Large intestine (tissue), 12 donors: ENCODE measurements at places on chromosomes 2 and 18.
A peak's percentile ranks its signal among the peaks of the same experiment; 100 is the strongest.

- no peak for DNase-seq
Observed at GRCh38 chr18:41324934-41325333, 630.1 kb upstream of the PIK3C3 start.

- no peak for DNase-seq
Observed at GRCh38 chr2:241813644-241814392, 4.8 kb downstream of the NEU4 start.

- DNase-seq: no peak
Observed at GRCh38 chr18:31574359-31574758, 17.3 kb upstream of the TTR start.

DNA sequence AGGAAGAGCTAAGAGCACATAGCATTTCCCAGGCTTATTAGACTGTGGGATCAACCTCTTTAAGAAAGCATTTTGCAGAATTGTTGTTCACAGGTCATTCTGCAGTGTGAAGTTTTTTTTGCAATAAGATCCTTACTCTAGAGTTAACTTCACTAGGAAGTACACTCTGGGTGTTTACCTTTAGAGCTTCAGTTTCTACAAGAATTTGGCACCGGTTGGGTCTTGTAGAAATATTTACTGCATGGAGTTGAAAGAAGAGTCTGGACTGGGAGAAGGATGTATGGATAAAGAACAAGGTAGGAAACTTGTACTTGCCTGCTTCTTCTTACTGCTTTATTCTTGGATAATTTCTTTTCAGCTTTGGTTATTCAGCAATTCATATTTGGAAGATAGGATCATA lies 944.9 kb upstream of the GYPC start:
- DNase-seq: no peak

GRCh38 chr2:128500138-128500800 lies 181.6 kb upstream of the HS6ST1 start:
- DNase-seq: no peak

- DNase-seq: no peak
Observed at GRCh38 chr2:199261239-199261638, 196.5 kb downstream of the SATB2 start.

DNA sequence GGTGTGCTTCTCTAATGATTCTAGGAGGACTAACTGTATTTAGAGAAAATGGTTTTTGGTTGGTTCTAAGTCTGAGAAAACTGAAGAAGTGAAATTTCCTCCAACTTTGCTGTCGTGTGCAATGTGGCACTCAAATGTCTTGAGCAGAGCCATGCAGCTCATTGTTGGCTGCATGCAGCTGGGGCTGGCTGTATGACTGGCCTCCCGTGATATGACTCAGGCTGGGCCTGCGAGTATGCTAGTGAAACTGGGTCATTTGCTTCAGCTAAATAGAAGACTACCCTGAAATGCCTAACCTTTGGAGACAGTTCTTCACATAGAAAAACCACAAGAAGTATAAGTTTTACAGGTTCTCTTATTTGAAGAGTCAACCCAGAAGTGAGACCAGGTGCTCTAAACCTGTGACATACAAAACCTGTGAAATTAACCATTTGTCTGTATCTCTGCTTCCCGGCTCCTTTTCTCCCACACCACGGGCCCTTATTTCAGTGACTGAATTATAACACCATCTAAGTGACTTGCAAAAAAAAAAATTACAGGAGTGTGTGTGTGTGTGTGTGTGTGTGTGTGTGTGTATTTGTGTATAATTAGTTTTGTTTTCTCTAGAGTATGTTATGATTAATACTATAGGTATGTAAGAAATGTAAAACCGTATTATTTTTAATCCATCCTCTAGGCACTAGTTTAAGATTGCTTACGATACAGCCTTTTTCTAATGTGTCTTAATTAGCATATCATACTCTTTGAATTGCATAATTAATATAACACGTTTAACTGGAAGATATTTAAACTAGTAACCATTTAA lies 15.9 kb downstream of the POLI start:
- no peak for DNase-seq

DNA sequence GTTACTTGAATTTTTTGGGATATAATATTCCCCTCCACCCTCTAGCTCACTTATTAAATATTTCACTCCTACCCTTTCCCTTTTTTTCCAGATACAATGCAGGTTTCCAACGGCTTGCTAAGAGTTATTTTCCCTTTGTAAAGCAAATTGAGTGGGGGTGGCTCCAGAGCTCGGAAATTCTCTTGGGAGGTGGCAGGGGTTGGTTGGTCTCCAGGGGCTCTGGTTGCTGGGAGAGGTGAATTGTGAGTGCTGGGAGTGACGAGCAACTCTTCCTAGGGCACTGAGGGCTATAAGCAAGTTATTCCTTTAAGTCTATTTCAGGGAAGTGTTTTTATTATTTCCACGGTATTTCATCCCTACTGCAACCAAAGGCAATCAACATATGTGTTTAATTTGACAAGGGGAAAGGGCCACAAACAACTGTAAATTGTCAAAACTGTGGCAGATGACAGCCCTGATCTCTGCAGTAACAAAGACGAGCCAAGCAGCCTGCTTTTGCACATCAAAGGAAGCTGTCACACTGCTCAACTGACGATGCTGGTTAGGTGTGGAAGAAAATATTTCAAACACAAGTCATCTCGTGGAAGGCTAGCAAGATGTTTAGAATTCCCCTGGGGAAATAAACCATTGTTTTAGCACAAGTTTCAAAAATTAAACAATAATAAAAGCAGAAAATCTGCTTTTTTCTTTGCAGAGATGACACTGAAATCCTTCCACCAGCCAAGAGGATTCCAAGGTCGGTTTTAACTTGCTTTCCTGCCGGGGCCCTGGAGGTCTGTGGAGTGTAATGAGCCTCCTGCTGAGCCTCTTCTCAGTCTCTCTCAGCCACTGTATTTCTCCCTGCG lies 34.8 kb upstream of the ASXL2 start:
- no peak for DNase-seq

DNA sequence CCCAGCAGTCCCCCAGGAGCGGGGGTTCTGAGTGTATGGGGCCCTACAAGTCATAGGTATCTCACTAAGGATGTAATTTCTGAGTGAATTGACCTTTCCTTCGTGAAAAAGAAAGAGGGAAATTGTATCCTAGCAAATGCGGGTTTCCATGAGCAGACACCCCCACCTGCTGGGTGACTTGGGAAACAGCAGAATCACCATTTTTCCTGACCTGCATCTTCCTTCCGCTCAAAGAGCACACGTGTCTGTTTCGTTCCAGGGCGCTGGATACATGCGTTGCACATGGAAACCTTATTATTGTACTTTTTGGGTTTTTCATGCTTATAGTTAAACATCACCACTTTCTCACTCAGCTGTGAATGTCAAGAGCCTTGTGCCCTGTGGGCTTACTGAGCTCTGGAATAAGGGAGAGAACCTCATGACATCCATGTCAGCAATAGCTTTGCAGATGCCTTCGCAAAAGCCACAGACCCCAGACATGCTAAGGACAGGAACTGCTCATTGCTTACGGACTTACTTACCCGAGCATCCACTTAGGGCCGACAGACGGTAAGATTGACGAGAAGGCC lies 132.8 kb downstream of the TPO start:
- peak; percentile 57 for DNase-seq

DNA sequence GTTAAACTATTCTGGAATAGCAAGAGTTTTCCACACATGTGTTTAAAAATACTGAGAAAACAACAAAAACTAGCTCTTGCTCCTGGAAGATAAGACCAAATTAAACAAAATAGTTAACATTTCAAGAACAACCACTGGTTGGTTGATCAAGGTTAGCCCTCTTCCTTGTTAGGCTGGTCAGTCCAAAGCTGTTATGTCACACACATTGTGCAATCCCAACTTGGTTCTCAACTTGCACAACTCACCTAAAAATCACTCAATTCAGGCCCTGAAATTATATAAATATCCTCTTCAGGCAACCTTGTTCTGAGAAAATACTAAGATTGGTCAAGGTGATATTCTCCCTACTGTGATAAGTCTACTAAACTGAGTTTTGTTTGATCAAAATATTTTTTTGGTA lies 169.7 kb upstream of the LRP1B start:
- no peak for DNase-seq

- no peak for DNase-seq
Observed at GRCh38 chr2:99184811-99185210, 3.8 kb downstream of the MRPL30 start.

DNA sequence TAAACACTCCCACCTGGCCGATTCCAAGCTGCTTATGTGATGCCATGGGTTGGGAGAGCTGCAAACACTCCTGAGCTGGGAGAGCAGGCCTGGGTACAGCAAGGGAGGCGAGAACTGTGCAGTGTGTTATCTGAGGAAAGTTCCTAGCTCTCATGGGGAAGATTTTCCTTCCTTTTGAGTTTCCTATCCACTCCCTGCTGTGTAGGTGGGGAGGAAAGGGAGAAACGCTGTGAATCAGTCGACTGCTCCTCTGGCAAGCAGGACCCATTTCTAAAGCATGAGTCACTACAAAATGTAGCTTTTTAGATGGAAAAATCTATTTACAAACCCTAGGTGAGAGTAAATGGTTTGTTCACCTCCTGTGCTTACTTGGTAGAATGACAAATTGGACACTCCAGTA lies 80.4 kb downstream of the SH3RF3 start:
- DNase-seq: no peak

DNA sequence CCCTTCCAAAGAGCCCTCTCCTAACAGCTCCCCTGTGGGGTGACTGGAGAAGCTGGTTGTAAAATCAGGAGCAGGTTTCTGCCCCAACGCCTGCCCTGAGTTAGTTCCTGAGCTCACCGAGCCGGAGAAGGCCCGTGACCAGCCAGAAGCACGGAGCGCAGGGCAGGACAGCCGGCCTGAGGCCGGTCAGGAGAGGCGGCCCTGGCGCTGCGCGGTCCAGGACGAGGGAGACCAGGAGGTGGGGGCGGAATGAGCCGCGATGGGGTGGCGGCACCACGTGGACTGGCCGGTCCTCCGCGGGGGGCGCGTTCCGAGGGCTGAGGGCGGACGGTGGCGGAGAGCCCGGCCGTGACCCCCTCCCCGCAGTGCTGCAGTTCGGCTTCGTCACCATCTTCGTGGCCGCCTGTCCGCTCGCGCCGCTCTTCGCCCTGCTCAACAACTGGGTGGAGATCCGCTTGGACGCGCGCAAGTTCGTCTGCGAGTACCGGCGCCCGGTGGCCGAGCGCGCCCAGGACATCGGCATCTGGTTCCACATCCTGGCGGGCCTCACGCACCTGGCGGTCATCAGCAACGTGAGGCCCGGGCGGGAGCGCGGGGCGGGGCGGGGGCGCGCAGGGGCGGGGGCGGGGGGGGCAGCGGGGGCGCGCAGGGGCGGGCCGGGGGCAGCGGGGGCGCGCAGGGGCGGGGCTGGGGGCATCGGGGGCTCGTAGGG lies 29.0 kb downstream of the ANO7 start:
- DNase-seq: peak; percentile 57

DNA sequence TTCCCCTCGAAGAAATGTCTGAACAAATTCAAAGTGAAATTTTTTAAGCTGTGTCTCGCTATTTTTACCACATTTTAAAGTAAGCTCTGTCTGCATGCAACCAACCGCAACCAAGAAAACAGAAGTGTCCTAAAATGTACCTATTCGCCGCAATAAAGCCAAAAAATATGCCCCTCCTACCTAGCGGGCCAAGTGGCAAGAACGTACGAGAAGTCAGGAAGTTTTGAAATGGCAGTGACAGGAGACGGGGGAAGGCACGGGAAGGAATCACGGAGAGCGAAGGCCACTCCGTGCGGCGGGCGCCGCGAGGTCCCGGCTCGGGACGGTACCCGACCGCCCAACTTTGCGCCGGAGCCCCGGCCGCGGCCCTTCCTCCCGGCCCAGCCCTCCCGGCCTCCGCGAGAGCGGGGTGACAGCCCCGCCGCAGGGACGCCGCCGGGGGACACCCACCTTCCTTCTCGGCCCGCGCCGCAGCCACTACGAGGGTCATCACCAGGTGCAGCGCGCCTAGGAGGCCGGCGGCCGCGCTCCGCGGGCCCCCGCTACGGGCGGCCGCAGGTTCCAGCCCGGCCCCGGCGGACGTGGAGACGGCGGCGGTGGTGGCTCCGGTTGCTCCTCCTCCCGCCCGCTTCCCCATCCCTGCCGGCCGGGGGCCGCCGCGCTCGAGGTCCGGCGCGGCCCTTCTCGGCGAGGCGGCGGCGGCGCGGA lies 568 bp downstream of the TMEM131 start:
- no peak for DNase-seq

DNA sequence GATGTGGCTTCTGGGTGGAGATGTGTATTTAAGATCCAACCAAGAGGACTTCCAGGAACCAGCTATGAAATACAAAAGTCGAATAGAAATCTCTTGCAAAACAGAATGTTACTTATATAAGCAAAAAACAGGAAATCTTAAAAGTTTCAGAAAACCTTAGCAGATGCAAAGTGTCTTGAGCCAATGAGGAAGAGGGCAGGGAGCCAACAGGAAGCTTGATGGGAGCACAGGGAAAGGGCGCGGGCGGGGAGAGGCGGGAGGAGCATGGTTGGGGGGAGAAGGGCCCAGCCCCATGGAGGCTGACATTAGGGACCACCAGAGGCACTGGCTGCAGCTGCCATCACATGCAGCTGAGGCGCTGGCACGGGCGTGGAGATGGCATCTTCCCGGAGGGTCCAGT lies 203.3 kb downstream of the SNTG2 start:
- DNase-seq: no peak
